ENCODE measurements at places on chromosomes 12 and 14. TPM values are rescaled to one million over a fixed set of nuclear protein-coding genes. Genes with fewer than 3 reads are reported as not detected.

- DNase-seq = no peak
- no peaks in the 10 kb centered on the region for H3K36me3 ChIP-seq
- peaks cover 11% of the 10 kb centered on the region for H3K4me1 ChIP-seq
- no peaks in the 10 kb centered on the region for H3K27me3 ChIP-seq
- no peak overlapping the region for H3K27ac ChIP-seq
- no peak overlapping the region for H3K4me3 ChIP-seq
Measured at GRCh38 chr12:106962286-106962685, 6.6 kb downstream of the TMEM263 start.

DNA sequence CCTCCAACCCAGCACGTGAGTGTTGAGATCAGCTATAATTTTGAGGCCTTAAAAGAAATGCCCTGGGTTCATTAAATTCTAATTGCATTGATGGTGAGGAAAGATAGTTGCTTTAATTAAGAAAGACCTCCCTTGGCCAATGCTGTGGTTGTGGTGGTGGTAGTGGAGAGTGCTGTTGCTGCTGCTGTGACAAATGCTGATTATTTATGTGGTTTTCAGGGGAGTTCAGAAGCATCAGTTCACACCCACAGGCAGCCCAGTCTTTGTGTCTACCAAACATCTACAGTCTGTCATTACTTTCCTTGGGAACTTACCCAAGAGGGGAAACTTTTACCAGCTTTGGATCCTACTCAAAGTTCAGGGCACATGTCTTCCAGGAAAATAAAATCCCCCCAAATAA, 178.4 kb upstream of the PARP11 start:
- H3K4me1 ChIP-seq = no peaks in the 10 kb centered on the region
- no peak for DNase-seq
- no peaks in the 10 kb centered on the region for H3K27me3 ChIP-seq

GRCh38 chr14:99879401-99880295, 86.4 kb downstream of the EML1 start:
- DNase-seq = no peak
- H3K27ac ChIP-seq = no peak overlapping the region
- H3K27me3 ChIP-seq = no peaks in the 10 kb centered on the region
- H3K36me3 ChIP-seq = no peaks in the 10 kb centered on the region

- H3K27ac ChIP-seq = no peak overlapping the region
- no peak overlapping the region for H3K4me3 ChIP-seq
- no peaks in the 10 kb centered on the region for H3K36me3 ChIP-seq
- no peak for DNase-seq
- no peaks in the 10 kb centered on the region for H3K4me1 ChIP-seq
- H3K27me3 ChIP-seq = no peaks in the 10 kb centered on the region
Measured at GRCh38 chr14:30808576-30808975, 65.8 kb upstream of the COCH start.

- no peak within 1 kb of the TSS for H3K27ac ChIP-seq
- peak within 1 kb of the TSS; percentile 49 for H3K4me3 ChIP-seq
- H3K4me1 ChIP-seq = peaks cover 15% of the 10 kb centered on the region
- H3K36me3 ChIP-seq = no peaks in the 10 kb centered on the region
Measured at GRCh38 chr14:23352506-23353432, at the start of gene SLC22A17. Gene SLC22A17 (minus strand): TSS chr14:23352887.

DNA sequence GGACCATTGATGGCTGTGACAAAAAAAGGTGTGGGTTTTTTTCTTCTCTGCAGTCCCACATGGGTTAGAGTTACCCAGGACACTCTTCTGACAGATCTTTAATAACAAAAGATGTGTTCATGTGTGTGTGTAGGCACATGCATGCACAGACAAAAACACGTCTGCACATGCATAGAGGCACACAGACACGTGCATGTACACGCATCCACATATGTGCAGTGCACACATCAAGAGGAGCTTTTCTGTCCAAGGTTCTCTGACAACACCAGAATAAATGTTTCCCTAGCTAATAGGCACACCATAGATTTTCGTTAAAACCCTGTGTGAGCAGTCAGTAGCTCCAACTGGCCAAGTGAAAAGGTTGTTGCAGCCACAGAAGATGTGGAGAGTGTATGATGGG, 2.8 kb upstream of the MYL2 start:
- H3K27me3 ChIP-seq = no peaks in the 10 kb centered on the region
- H3K4me1 ChIP-seq = peaks cover 7% of the 10 kb centered on the region
- H3K36me3 ChIP-seq = no peaks in the 10 kb centered on the region
- DNase-seq = no peak

DNA sequence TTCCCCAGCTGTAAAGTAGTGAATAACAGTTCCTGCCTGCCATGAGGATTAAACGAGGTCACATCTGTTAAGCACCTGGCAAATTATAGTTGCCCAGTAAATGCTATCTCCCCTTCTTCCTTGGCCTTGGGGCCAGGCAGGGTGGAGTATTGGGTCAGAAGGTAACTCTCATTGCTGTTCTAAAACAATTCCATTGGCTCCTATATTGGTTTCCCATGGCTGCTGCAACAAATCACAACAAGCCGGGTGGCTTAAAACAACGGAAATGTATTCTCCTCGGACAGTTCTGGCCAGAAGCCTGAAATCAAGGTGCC, 31.9 kb downstream of the MMAB start:
- H3K4me1 ChIP-seq = no peaks in the 10 kb centered on the region
- H3K4me3 ChIP-seq = no peak overlapping the region
- no peak overlapping the region for H3K27ac ChIP-seq
- DNase-seq = no peak
- H3K36me3 ChIP-seq = no peaks in the 10 kb centered on the region
- H3K27me3 ChIP-seq = no peaks in the 10 kb centered on the region

Gene AQP6
- total RNA-seq = not detected

DNA sequence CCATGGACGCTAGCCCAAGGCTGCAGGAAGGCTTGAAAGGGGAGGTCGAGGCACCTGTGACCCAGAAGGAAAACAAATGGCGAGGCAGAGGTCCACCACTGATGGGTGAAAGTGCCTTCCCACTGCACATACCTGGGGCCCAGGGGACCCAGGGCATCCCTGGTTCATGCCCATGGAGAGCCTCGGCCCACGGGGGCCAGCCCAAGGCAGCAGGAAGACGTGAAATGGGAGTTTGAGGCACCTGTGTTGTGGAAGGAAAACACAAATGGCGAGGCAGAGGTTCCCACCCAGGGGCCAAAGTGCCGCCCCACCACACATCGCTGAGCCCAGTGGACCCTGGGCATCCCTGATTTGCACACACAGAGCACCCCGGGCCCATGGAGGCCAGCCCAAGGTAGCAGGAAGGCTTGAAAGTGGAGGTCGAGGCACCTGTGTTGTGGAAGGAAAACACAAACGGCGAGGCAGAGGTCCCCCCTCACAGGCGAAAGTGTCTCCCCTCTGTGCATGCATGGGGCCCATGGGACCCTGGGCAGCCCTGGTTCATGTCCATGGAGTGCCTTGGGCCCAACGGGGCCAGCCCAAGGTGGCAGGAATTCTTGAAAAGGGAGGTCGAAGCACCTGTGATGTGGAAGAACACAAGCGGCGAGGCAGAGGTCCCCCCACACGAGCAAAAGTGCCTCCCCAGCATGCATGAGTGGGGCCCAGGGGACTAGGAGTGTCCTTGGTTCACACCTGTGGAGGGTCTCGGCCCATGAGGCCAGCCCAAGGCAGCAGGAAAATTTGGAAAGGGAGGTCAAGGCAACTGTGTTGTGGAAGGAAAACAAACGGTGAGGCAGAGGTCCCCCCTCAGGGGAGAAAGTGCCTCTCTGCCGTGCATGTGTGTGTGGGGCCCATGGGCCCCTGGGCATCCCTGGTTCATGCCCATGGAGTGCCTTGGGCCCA, 383.3 kb downstream of the ALG10 start:
- DNase-seq = no peak
- H3K4me1 ChIP-seq = no peaks in the 10 kb centered on the region
- H3K27ac ChIP-seq = no peak overlapping the region
- no peak overlapping the region for H3K4me3 ChIP-seq
- no peaks in the 10 kb centered on the region for H3K27me3 ChIP-seq

GRCh38 chr12:32397696-32398095, 1.7 kb upstream of the FGD4 start:
- no peaks in the 10 kb centered on the region for H3K27me3 ChIP-seq
- no peak for DNase-seq
- H3K4me1 ChIP-seq = peaks cover 4% of the 10 kb centered on the region
- H3K36me3 ChIP-seq = no peaks in the 10 kb centered on the region
- H3K27ac ChIP-seq = no peak overlapping the region

DNA sequence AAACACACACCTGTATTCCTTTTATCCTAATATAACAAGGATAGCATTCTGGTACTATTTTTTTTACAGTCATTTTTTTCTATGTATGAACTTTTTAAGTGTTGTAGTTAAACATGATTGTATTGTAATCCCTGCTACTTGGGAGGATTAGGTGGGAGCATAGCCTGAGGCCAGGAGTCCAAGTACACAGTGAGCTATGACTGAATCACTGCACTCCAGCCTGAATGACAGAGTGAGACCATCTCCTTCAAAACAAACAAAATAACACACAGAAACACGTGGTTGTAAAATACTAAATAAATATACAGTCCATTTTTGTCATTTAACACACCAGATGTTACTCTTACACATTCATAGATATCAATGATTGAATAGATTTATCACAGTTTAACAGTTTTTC, 56.9 kb downstream of the MAP4K5 start:
- no peak overlapping the region for H3K4me3 ChIP-seq
- H3K27ac ChIP-seq = no peak overlapping the region
- H3K36me3 ChIP-seq = peaks cover 58% of the 10 kb centered on the region
- no peak for DNase-seq
- H3K27me3 ChIP-seq = no peaks in the 10 kb centered on the region

Gene LYZ
- 5.3 TPM for total RNA-seq

GRCh38 chr14:73661872-73662271, 17.1 kb downstream of the DNAL1 start:
- H3K27ac ChIP-seq = no peak overlapping the region
- no peaks in the 10 kb centered on the region for H3K4me1 ChIP-seq
- H3K4me3 ChIP-seq = no peak overlapping the region
- DNase-seq = no peak

- DNase-seq = no peak
- H3K27ac ChIP-seq = no peak overlapping the region
- H3K36me3 ChIP-seq = no peaks in the 10 kb centered on the region
- no peaks in the 10 kb centered on the region for H3K27me3 ChIP-seq
Measured at GRCh38 chr12:88305254-88305890, 163.3 kb downstream of the TMTC3 start.

DNA sequence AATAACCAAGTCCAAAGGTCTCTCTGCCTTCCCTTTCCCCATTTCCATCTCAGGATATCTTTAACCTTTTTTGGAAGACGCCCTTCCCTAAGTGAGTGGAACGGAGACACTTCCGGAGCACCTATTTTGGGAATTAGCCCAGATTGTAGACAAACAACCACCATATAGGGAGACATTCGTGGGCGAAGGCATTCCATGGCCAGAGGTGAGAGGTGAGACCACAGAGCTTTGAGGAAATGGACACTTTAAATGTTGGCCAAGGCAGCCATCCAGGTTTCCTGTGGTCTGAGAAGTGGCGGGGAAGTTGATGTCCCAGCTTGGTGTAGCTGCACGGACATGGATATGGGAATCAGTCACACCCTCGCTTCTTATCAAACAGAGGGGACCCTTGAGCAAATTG, 69.4 kb upstream of the BDKRB2 start:
- no peak for DNase-seq
- no peak overlapping the region for H3K4me3 ChIP-seq
- H3K4me1 ChIP-seq = no peaks in the 10 kb centered on the region
- H3K27ac ChIP-seq = no peak overlapping the region

- no peaks in the 10 kb centered on the region for H3K27me3 ChIP-seq
- H3K36me3 ChIP-seq = no peaks in the 10 kb centered on the region
- H3K4me1 ChIP-seq = no peaks in the 10 kb centered on the region
- DNase-seq = no peak
- H3K4me3 ChIP-seq = no peak overlapping the region
Measured at GRCh38 chr14:96881713-96882112, 84.5 kb downstream of the VRK1 start.

DNA sequence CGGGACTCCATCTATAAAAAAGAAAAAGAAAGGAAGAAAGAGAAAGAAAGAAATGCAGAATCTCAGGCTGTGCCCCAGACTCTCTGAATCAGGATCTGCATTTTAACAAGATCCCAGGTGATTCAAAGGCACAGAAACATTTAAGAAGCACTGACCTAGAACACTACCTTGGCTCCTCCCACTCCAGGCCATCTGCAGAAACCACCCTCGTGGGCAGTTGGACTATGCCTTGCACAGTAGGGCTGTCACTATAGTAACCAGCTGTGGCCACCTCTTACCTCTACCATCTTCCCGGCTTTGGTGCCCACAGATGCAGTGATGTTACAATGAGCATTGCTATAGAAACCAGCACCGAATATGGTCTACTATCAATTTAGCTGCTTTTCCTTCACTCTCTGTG, 110.9 kb upstream of the PWP1 start:
- H3K4me3 ChIP-seq = no peak overlapping the region
- H3K4me1 ChIP-seq = no peaks in the 10 kb centered on the region
- DNase-seq = no peak

Gene GNB3
- not detected for total RNA-seq

- peaks cover 4% of the 10 kb centered on the region for H3K4me1 ChIP-seq
- peaks cover 14% of the 10 kb centered on the region for H3K27me3 ChIP-seq
- no peak overlapping the region for H3K27ac ChIP-seq
- DNase-seq = no peak
- no peaks in the 10 kb centered on the region for H3K36me3 ChIP-seq
Measured at GRCh38 chr12:94152292-94153078, 4.1 kb downstream of the PLXNC1 start.

GRCh38 chr12:4996714-4997113, 47.0 kb upstream of the KCNA5 start:
- no peak overlapping the region for H3K27ac ChIP-seq
- no peaks in the 10 kb centered on the region for H3K36me3 ChIP-seq
- peaks cover 11% of the 10 kb centered on the region for H3K4me1 ChIP-seq
- H3K4me3 ChIP-seq = no peak overlapping the region
- DNase-seq = no peak

Gene MYO1A
- 1.2 TPM for total RNA-seq

GRCh38 chr14:65075628-65076325, 26.5 kb downstream of the MAX start:
- peaks cover 43% of the 10 kb centered on the region for H3K4me1 ChIP-seq
- DNase-seq = peak; percentile 47
- peaks cover 45% of the 10 kb centered on the region for H3K36me3 ChIP-seq
- no peak overlapping the region for H3K4me3 ChIP-seq
- H3K27ac ChIP-seq = peak overlapping the region; percentile 38
- no peaks in the 10 kb centered on the region for H3K27me3 ChIP-seq

Gene TAS2R10
- total RNA-seq = 0.51 TPM

Gene NINJ2
- total RNA-seq = 106 TPM

Gene ITPK1
- total RNA-seq = 51.3 TPM

DNA sequence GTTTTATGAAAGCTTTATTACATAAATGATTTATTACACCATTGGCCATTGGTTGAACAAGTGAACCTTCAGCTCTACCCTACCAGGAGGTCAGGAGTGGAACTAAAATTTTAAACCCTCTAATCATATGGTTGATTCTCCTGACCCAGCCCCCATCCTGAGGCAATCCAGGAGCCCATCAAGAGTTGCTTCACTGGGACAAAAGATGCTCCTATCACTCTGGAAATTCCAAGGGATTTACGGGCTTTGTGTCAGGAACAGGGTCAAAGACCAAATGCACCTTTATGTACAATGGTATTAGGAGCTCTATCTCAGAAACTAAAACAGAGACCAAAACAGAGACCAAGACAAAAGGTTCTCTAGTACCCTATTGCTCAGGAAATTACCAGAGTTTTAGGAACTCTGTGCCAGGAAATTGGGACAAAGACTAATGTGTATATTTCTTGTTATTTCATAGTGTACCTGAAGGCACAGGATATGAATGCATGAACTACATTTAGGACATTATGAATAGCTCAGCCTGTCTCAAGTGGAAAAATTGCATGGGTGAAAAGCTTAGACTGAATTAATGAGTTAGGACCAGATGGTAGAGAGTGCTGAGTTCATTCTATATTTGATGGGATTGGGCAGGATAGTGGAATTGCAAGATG, 171.7 kb upstream of the FLRT2 start:
- H3K36me3 ChIP-seq = no peaks in the 10 kb centered on the region
- H3K4me3 ChIP-seq = no peak overlapping the region
- H3K27ac ChIP-seq = no peak overlapping the region
